Occipital lobe (tissue), 3 donors: ENCODE measurements at places on chromosomes 6 and 20. TPM values are rescaled to one million over a fixed set of nuclear protein-coding genes. Genes with fewer than 3 reads are reported as not detected.

The CTSZ gene
- total RNA-seq, result 12.2 TPM

The CST11 gene
- total RNA-seq, result not detected

The GMPR gene
- 1.9 TPM for total RNA-seq

The RGS17 gene
- total RNA-seq, result 119 TPM

The EPPIN gene
- total RNA-seq, result not detected

The CST8 gene
- not detected for total RNA-seq

The TRERF1 gene
- 3.7 TPM for total RNA-seq

The PNPLA1 gene
- not detected for total RNA-seq

The PTCHD4 gene
- total RNA-seq, result 16.1 TPM

The WFDC5 gene
- not detected for total RNA-seq

The PAX1 gene
- total RNA-seq, result under 0.01 TPM

The CENPQ gene
- total RNA-seq, result 5.6 TPM

The BEND6 gene
- total RNA-seq, result 27.1 TPM

DNA sequence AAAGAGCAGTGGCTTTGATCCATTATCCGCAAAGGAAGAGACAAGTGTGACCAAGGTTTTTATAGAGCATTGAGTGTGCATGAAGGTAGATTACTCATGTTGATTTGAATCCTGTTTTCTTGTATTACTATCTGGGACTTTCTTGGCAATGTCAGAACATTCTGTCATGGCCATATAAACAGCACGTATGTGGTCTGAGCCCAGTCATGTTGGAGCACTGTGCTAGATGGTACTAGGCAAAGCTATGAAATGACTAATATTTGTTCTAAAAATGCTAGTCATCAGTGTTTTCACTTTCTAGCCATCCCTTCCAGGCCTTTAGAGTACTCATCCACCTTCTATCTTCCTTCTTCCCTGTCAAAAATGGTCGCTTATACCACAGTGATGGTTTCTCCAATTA, 278.6 kb upstream of the FLRT3 start:
- DNase-seq, result no peak

DNA sequence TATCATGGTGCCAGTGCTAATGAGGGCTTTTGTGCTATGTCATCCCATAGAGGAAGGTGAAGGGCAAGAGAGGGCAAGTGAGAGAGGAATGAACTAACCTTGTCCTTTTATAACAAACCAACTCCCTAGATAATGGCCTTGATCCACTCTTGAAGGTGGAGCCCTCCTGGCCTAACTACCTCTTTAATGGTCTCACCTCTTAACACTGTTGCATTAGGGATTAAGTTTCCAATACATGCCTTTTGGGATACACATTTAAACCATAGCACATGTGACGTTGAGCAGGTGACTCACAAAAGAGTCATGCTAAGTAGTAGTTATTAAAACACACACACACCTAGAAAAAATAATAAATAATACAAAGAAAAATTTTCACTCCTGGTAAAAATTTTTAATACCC, 36.9 kb downstream of the CCN2 start:
- no peak for DNase-seq

- DNase-seq, result no peak
Measured at GRCh38 chr6:122202576-122203137, 196.8 kb upstream of the HSF2 start.

DNA sequence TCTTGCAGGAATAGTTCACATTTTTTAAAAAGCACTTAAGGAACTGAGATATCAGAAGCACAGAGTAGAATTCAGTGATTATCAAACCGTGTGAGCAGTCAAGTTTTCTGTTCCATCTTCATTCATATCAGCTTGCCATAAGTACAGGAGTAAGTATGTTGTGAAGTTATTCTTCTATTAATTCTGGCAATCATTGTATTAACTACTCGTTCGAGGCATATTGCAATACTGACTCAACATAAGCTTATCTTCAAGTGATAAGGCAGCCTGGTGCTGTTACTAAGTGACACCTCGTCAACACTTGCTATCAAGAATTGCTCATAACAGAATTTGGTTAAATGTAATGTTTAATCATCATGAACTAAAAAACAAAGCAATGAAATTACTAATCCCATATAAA, 75.7 kb upstream of the SNX9 start:
- DNase-seq, result no peak

DNA sequence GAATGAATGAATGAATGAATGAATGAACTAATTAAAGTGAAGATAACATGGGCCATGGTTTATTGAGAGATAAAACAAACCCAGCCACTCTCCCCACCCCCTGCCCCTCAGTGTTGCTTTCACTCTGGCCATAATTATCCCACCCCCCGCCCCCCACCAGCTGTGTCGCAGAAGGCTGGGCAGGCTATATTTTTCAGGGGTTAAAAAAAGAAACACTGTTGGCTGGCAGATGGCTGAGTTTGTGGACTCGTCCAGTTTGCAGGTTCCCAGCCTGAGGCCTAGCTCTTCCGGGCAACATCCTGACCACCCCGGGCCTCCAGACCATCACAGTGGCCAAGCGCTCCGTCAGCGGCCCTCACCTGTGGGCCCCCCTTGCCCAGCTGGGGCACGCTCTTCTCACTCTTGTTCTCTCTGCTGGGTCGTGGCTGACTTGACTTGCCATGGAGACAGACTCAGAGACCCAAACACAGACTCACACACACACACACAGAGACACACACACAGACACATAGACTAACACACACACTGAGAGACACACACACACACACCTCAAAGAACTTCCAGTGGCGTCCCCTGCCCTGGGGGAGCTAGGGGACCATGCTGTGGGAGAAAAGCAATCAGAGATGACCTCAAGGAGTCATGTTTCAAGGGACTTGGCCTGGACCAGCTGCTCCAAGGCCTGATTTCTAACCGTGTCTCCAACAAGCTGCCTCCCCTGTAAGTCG, 2.2 kb upstream of the GRM4 start:
- DNase-seq, result no peak

- DNase-seq, result no peak
Measured at GRCh38 chr20:59788811-59789397, 144.5 kb downstream of the SYCP2 start.

- DNase-seq, result no peak
Measured at GRCh38 chr6:26012061-26012460, 49.5 kb downstream of the TRIM38 start.

DNA sequence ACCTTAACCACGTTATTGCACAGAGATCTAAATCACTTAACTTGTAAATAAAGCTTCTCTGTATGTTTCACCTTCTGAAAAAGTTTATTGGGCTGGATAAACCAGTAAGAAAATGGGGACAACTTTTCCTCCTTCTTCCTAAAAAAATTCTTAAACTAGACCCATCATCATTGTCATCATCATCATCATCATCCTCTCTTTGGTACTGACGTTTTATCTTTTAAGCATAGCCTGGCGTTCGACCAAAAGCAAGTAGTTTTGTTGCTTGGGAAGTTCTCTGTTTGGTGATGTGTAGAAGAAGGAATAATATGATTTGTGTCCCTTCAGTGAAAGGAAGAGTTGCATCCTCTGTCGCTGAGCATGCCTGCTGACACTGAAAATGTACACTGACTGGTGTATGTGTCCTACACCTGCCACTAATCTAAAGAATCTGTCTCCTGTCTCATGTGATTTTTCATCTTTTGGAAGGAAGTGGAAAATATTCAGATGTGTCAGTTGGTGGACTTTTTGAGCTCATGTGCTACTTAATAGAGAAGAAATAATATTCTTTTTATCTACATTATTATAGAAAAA, 2.5 kb downstream of the CLVS2 start:
- DNase-seq, result no peak

DNA sequence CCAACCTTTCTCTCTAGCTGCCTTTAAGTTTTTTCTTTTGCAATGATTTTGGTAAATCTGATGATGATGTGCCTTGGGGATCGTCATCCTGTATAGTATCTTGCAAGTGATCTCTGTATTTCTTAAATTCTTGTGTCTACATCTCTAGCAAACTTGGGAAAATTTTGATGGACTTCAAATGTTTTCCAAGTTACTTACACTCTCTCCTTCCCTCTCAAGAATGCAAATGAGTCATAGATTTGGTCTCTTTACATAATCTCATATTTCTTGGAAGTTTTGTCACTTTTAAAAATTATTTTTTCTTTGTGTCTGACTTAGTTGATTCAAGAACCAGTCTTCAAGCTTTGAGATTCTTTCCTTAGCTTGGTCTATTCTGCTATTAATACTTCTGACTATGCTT, 176.4 kb downstream of the TBC1D32 start:
- no peak for DNase-seq

DNA sequence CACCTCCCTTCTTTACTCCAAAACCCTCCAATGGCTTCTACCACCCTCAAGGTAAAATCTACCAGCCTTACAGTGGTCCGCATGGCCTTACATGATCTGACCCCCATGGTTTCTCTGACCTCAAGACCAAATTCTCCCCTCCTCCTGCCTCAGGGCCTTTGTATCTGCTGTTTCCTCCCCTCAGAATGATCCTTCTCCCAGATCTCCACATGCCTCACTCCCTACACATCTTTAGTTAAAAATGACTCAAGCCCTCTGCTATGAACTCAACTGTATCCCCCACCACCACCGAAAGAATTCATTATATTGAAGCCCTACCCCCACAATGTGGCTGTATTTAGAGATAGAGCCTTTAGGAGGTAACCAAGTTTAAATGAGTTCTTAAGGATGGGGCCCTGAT, 4.1 kb downstream of the SLC23A2 start:
- no peak for DNase-seq

DNA sequence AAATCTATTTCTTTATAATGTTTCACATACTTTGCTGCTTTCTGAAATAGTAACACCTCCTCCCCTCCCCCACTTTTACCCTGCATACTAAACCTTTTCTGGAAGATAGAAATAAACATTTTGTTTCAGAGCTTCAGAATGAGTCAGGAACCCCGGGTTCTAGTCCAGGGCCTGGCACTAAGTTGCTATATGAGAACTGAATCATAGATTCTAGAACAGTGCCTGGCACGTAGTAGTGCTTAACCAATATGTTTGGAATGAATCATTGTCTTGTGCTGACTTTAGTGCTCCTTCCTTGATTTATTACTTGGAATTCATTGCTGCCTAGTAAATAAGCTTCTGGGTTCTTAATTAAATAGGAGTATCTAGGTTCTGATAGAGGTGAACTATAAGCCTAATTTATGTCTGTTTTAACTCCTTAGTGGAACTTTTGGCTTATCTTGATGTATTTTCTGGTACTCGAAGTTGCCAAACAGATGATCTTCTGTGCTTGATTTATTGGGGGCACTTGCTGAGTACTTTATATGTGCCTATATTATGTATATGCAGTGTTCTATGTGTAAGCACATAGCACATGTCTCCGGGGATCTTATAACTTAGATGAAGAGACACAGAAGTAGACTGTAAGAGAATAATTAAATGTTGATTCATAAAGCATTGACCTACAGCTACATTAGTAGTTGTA, 18.6 kb downstream of the TAB2 start:
- DNase-seq, result no peak

GRCh38 chr6:36336779-36337241, at the start of gene BNIP5:
Gene BNIP5 (minus strand): TSS chr6:36336888. CDS start chr6:36330690, 6,198 bp downstream.
- DNase-seq, result no peak

- no peak for DNase-seq
Measured at GRCh38 chr6:43521836-43522235, 4.9 kb downstream of the POLR1C start.

DNA sequence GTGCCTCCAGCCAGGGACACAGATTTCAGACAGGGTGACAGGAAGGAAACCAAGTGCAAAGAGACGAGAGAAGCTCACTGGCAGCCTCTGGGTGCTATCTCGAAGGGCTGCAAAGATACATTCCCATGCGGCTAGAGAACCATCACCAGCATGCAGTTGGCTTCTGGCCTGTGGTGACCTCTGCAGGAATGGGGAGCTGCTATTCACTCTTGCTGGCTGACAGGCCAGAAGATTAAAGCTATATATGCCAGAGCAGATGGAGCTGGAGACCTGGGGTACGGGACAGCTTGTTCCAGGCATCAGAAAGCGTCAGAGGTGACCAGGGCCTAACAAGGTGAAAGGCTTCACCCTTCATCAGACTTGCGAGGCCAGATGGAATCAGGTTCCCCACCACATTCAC, 20.0 kb downstream of the MAP1LC3A start:
- no peak for DNase-seq

- DNase-seq, result peak; percentile 56
Measured at GRCh38 chr6:13488015-13488895, 855 bp upstream of the GFOD1 start.

GRCh38 chr6:137827977-137828810, 38.9 kb upstream of the TNFAIP3 start:
- DNase-seq, result no peak

GRCh38 chr20:52859156-52859876, 112.8 kb upstream of the TSHZ2 start:
- DNase-seq, result no peak

- no peak for DNase-seq
Measured at GRCh38 chr6:74638412-74638811, 567.4 kb downstream of the COL12A1 start.

GRCh38 chr6:39037082-39037508, 11.5 kb upstream of the GLP1R start:
- no peak for DNase-seq

- no peak for DNase-seq
Measured at GRCh38 chr6:13557841-13558240, 16.6 kb upstream of the SIRT5 start.
